ENCODE measurements at places on chromosomes 6 and 20. TPM values are rescaled to one million over a fixed set of nuclear protein-coding genes. Genes with fewer than 3 reads are reported as not detected.

GRCh38 chr20:14848806-14849205 is 511.4 kb upstream of the FLRT3 start:
- DNase-seq: no peak

DNA sequence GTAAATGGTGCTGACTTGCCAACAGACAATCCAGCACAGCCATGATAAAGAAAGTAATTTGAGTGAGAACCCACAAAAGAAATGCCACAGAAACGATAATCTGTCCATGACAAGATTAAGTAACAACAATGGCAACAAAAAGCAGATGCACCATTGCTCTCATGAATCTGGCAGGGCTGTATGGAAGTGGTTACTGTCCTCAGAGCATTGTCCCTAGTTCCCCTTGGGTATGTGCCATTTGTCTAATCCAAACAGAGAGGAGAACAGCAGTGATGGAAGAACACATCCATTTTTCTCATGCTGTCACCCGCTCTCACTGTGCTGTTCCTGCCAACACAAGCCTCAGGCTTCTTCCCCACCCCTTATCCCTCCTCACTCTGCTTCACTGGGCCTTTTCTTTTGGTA is 65.8 kb downstream of the REV3L start:
- no peak for DNase-seq

GRCh38 chr6:111949546-111949945 is 76.3 kb upstream of the FYN start:
- DNase-seq: no peak

GRCh38 chr6:103081876-103082630 is 1688.5 kb downstream of the GRIK2 start:
- DNase-seq: no peak

DNA sequence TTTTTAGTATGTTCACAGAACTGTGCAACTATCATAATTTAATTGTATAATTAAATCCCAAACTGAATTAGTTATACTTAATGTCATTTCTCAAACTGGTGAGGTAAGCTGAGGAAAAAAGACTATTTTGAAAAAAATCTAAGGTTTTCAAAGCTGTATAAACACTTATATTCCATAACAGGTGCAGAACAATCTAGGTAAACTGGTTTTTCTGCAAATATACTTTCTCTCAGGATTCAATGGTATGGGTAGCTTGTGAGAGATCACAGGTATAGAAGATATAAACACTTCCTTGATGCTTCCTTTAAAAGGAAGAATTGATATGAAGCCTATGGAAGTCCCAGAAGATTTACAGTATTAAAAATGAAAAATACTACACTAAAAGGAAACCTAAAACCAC is 33.7 kb downstream of the NOL7 start:
- DNase-seq: no peak

DNA sequence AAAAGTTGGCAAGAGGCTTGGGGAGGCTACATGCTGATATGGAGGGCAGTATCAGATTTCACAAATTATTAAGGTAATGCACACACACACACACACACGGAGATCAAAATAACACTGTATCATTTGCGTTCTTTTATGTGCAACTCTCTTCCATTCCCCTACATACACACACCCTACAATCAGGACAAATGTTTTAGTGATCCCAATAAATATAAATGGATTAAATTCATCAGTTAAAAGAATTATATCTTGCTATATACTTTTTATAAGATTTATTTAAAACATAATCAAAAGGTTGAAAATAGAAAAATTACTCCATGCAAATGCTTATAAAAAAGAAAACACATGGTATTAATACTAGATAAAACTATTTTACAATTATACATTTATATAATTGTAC is 25.9 kb downstream of the TMX4 start:
- no peak for DNase-seq

The HDDC2 gene
- total RNA-seq: 61.7 TPM

The TNXB gene
- 3.4 TPM for total RNA-seq

The MLN gene
- total RNA-seq: not detected

The CGAS gene
- total RNA-seq: 33.1 TPM
